A375 (cell line): ENCODE measurements at places on chromosomes 5 and 9. TPM values are rescaled to one million over a fixed set of nuclear protein-coding genes. Genes with fewer than 3 reads are reported as not detected.

The LECT2 gene
- total RNA-seq: not detected in 2 replicates

The RANBP17 gene
- total RNA-seq: 4.5 and 12.4 TPM in 2 replicates

The PIGO gene
- 40.4 and 45.0 TPM in 2 replicates for total RNA-seq

The LMX1B gene
- 0.41 and 0.85 TPM in 2 replicates for total RNA-seq

The FBP2 gene
- total RNA-seq: not detected in 2 replicates

The ZNG1A gene
- 58.5 and 66.2 TPM in 2 replicates for total RNA-seq

The IFNA8 gene
- total RNA-seq: not detected in 2 replicates

The HMHB1 gene
- not detected in 2 replicates for total RNA-seq

The CCL27 gene
- total RNA-seq: 0.23 and 0.50 TPM in 2 replicates

The NPR3 gene
- 0.40 TPM in 1 of 2 replicates, not detected in the other for total RNA-seq
